ENCODE measurements at places on chromosomes 16 and 17.

DNA sequence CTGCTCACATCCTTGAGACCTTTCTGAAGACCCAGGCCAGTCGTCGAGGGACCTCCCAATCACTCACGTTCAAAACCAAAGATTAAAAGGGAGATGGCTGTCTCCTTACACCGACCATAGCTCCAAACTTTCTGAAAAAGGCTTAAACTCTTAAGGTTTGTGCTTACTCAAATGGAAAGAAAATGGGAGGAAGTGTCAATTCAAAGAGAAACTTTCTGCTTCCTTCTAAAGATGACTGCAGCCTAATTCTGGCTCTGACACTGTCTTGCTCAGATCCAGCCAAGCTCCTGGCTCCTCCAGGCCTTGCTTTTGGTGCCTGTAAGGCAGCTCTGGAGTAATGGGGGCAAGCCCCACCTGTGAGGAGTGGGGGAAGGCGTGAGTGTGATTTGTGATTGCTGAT is 54.9 kb upstream of the WSB1 start:
- DNase-seq: no peak

DNA sequence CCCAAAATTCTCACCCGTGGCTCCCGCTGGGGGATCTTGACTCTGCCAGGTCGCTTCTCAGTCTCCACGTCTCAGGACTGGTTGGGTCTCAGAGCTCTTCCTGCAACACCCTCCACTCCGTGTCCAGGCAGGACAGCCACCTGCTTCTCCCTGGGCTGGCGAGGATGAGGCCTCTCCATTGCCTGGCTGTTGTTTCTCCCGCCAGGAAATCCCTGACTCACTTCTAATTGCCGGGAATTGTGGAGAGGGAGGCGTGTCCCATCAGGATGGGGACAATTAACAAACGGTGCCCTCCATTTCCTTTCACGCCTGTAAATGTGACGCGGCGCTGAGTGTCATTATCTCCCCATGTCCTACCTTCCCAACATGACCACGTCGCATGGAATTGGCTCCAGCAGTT is 204.5 kb downstream of the RBFOX3 start:
- no peak for DNase-seq

GRCh38 chr17:57236686-57237299 is 19.5 kb upstream of the MSI2 start:
- no peak for DNase-seq

- DNase-seq: no peak
These were observed 6.5 kb upstream of the ABR start for GRCh38 chr17:1186214-1186820.

DNA sequence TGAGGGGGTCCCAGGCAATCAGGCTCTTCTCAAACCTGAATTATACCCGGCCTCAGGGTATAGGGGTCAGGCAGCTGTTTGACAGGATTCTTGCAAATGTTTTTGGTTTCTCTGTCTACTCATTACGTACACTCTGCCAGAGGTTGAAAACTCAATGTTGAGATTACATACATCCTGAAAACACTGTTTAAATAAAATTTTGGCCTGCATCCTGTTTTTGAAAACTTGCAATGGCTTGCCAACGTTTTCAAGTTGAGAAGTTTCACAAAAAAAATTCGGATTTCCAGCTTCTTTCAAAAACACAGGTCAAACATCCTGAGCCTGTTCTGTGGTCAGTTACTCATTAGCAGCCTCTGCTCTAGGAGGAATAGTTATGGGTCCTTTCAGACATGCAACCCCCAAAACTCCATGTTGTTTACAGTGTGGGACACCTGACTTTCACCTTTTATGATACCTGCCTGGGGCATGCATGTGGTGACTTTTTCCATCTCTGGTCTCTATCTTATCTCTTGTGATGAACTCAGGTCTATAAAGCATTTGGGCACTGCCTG is 577.8 kb downstream of the WWOX start:
- no peak for DNase-seq

GRCh38 chr16:53755026-53755910 is 51.3 kb downstream of the FTO start:
- no peak for DNase-seq

DNA sequence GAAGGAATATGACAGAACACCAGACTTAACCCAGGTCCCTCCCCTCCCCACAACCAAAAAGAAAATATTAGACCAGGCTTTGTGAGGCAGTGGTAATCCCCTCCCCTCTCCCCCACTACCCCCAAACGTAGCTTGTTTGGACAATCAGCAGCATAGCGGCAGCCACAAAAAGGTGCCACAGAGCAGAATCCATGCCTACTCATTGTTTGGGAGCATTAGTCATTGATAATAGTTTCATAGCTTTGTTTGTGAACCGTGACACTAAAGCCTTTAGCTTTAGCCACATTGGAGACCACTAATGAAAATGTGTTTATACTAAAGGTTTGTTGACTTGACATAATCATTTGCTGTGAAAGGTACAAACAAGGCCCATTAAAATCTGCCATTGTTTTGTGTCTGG is 65.1 kb downstream of the NUP93 start:
- DNase-seq: no peak

- DNase-seq: no peak
These were observed 721 bp downstream of the TBCD start for GRCh38 chr17:82752371-82753200.
